ENCODE measurements at places on chromosomes 6 and 20.
A peak's percentile ranks its signal among the peaks of the same experiment; 100 is the strongest.

DNA sequence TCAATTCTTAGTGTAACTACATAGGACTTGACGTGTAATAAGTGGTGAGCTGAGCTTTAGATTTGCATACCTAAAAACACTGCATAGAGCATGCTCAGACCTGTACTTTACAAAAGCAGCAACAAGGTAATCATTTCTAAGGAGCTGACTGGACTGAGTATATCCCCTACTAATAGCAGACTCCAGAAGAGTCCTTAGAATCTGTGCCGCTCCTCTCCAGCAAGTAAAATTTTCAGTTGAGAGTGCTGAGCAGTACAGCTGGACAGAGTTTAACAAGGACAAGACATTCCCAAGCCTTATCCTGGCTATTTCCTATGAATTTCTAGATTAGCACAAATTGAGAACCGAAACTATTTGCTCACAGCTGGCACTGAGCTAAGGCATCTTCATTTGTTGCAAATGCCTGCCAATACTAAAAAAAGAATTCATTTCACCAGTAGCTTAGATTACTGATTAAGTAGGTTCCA lies 26.1 kb upstream of the KLHL31 start:
- DNase-seq: no peak

DNA sequence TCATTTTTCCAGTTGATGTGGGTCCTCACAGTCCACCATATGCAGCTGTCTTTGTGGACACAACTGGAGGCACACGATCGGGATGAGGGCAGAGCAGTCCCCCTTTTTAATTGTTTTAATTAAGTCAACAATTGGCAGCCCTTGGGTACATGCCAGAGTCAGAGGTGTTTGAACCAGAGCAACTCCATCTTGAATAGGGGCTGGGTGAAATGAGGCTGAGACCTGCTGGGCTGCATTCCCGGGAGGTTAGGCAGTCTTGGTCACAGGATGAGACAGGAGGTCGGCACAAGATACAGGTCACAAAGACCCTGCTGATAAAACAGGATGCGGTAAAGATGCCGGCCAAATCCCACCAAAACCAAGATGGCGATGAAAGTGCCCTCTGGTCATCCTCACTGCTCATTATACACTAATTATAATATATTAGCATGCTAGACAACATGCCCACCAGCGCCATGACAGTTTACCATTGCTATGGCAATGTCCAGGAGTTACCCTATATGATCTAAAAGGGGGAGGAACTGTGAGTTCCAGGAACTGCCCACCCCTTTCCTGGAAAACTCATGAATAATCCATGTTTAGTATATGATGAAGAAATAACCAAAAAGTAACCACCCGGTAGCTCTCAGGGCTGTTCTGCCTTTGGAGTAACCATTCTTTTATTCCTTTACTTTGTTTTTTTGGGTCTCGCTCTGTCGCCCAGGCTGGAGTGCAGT lies 31.8 kb upstream of the BLCAP start:
- no peak for DNase-seq

GRCh38 chr20:17014217-17014616 lies 212.6 kb upstream of the PCSK2 start:
- no peak for DNase-seq

GRCh38 chr6:46888031-46888430 lies 33.7 kb downstream of the ADGRF5 start:
- no peak for DNase-seq

GRCh38 chr6:89082486-89082891 lies 1.9 kb downstream of the PNRC1 start:
- DNase-seq: peak; percentile 27

All from fibroblast of skin of back (primary cell).